Cardiac atrium fibroblast (primary cell): ENCODE measurements at places on chromosomes 5 and 9. TPM values are rescaled to one million over a fixed set of nuclear protein-coding genes. Genes with fewer than 3 reads are reported as not detected.

Gene TMEM215
- total RNA-seq, result not detected in 2 replicates

Gene PCYOX1L
- 15.7 and 16.4 TPM in 2 replicates for total RNA-seq

Gene ACTBL2
- total RNA-seq, result 0.16 and 0.54 TPM in 2 replicates

Gene DIRAS2
- total RNA-seq, result 1.1 and 3.1 TPM in 2 replicates

Gene SEC16A
- total RNA-seq, result 45.7 and 65.4 TPM in 2 replicates

Gene GPR21
- not detected in 2 replicates for total RNA-seq

Gene CFAP77
- total RNA-seq, result not detected in 2 replicates

Gene IFNA2
- total RNA-seq, result not detected in 2 replicates

Gene PCDHA2
- not detected in 2 replicates for total RNA-seq

Gene LHX3
- not detected in 2 replicates for total RNA-seq

Gene GADD45G
- total RNA-seq, result 1.4 and 1.9 TPM in 2 replicates

Gene KCNMB1
- under 0.01 TPM in 1 of 2 replicates, not detected in the other for total RNA-seq

Gene CNTFR
- 0.72 TPM in 1 of 2 replicates, not detected in the other for total RNA-seq

Gene COL23A1
- 1.3 TPM in 1 of 2 replicates, not detected in the other for total RNA-seq

Gene LCN9
- total RNA-seq, result not detected in 2 replicates

Gene IL3
- total RNA-seq, result not detected in 2 replicates

Gene TEK
- total RNA-seq, result 3.2 and 10.5 TPM in 2 replicates

Gene NMUR2
- not detected in 2 replicates for total RNA-seq

Gene TRAPPC13
- total RNA-seq, result 15.5 and 19.9 TPM in 2 replicates

Gene CD180
- 0.49 TPM in 1 of 2 replicates, not detected in the other for total RNA-seq

Gene GABRA6
- total RNA-seq, result not detected in 2 replicates

Gene RALGDS
- total RNA-seq, result 30.5 and 32.1 TPM in 2 replicates

Gene ZNG1A
- total RNA-seq, result 20.4 and 25.9 TPM in 2 replicates

Gene HINT1
- 157 and 207 TPM in 2 replicates for total RNA-seq

Gene MUSK
- 0.36 and 0.49 TPM in 2 replicates for total RNA-seq

Gene PRPF4
- 22.4 and 27.8 TPM in 2 replicates for total RNA-seq

Gene GALT
- total RNA-seq, result 35.5 and 40.6 TPM in 2 replicates

Gene PCAT7
- not detected in 2 replicates for total RNA-seq

Gene OGN
- total RNA-seq, result 0.49 and 11.4 TPM in 2 replicates

Gene EFNA5
- 1.6 and 2.4 TPM in 2 replicates for total RNA-seq

Gene NR2F1
- 85.9 and 157 TPM in 2 replicates for total RNA-seq

Gene SIL1
- 65.5 and 71.4 TPM in 2 replicates for total RNA-seq

Gene DMGDH
- 4.9 TPM in 1 of 2 replicates, not detected in the other for total RNA-seq

Gene ARL14EPL
- not detected in 2 replicates for total RNA-seq

Gene NTRK2
- total RNA-seq, result under 0.01 and 1.5 TPM in 2 replicates

Gene BRD8
- 16.0 and 29.8 TPM in 2 replicates for total RNA-seq

Gene NOXA1
- total RNA-seq, result 0.16 TPM in 1 of 2 replicates, not detected in the other

Gene CDC14B
- total RNA-seq, result 4.9 and 7.5 TPM in 2 replicates

Gene PCDHA10
- total RNA-seq, result not detected in 2 replicates

Gene DAPK1
- total RNA-seq, result 25.6 and 43.7 TPM in 2 replicates

Gene STKLD1
- total RNA-seq, result not detected in 2 replicates

Gene DND1
- total RNA-seq, result not detected in 2 replicates

Gene NDOR1
- total RNA-seq, result 8.3 and 9.4 TPM in 2 replicates

Gene TMEM167A
- total RNA-seq, result 67.7 and 73.5 TPM in 2 replicates

Gene WDR31
- total RNA-seq, result 0.49 and 0.90 TPM in 2 replicates

Gene CDH9
- total RNA-seq, result not detected in 2 replicates

Gene SPATA31C1
- total RNA-seq, result not detected in 2 replicates
